ENCODE measurements at places on chromosomes 1 and 21.

DNA sequence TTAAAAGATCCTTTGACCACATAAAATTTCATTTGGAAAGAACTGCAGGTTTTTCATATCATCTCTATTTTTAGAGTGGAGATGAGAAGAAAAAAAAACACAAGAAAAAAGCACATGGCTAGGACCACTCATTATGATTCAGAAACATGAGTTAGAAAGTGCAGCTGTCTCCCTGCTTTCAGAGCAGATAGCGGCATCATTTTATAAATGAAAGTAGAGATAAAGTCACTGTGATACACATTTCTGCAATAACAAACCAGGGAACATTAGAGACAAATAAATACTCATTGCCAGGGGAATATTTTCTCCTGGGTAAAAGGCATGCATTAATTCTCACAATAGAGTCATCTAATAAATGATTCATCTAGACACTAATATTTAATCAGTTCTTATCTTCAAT is 87.5 kb upstream of the PLPPR4 start:
- no peak for DNase-seq

DNA sequence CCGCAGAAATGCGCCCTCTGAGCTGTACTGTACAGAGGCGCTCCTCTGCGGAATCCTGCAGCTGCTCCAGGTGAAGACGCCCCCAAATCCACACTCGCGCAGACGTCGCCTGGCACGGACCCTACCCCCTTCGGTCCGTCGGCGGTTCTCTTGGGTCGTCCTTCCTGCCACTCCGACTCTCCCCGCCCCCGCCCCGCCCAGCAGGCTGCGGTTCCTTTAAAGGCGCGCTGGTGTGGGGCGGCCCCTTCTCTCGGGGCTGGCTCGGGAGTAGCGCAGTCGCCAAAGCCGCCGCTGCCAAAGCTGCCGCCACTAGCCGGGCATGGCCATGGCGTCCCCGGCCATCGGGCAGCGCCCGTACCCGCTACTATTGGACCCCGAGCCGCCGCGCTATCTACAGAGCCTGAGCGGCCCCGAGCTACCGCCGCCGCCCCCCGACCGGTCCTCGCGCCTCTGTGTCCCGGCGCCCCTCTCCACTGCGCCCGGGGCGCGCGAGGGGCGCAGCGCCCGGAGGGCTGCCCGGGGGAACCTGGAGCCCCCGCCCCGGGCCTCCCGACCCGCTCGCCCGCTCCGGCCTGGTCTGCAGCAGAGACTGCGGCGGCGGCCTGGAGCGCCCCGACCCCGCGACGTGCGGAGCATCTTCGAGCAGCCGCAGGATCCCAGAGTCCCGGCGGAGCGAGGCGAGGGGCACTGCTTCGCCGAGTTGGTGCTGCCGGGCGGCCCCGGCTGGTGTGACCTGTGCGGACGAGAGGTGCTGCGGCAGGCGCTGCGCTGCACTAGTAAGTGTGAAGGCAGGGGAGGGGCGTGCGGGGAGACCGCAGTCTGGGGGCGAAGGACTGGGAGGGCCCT is at the start of gene RASSF5:
Gene RASSF5 (plus strand): TSS at position 248 of the 846 bp plus-strand sequence. CDS start 72 bp downstream, at position 320.
- DNase-seq: no peak

DNA sequence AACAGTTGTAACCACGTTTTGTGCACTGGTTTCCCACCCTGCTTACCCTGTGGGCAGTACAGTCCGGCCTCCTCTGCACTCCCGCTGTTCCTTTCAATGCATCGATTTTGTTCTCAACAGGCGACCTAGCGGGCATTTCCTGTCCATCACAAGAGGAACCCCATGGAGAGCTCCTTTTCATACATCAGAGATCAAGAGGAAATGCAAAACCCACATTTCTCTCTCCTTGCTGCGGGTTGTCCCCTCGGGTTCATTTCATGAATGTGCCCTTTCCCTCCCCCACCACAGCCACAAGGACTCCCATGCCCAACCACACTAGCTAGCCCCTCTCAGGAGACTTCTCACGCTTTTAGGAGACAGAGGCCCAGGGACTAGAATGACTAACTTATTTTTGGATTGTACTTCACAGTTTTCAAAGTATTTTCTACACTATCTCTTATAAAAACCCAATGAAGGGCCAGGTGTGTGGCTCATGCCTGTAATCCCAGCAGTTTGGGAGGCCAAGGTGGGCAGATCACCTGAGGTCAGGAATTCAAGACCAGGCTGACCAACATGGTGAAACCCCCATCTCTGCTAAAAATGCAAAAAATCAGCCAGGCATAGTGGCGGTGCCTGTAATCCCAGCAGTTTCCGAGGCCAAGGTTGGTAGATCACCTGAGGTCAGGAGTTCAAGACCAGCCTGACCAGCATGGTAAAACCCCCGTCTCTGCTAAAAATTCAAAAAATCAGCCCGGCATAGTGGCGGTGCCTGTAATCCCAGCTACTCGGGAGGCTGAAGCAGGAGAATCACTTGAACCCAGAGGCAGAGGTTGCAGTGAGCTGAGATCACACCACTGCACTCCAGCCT is 18.4 kb downstream of the ATP1A4 start:
- DNase-seq: no peak

GRCh38 chr1:160354388-160354985 is 11.3 kb downstream of the NCSTN start:
- no peak for DNase-seq

DNA sequence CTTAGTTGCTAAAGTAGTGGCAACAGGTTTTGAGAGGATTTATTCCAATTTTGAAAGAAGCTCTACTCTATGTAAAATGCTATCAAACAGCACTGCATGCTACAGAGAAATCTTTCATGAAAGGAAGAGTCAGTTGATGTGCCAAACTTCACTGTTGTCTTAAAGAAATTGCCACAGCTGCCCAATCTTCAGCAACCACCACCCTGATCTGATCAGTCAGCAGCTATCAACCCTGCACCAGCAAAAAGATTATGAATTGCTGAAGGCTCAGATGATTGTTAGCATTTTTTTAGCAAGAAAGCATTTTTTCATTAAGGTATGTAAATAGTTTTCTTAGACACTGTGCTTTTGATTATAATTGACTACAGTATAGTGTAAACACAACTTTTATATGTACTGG is 49.6 kb downstream of the SLC9C2 start:
- no peak for DNase-seq

GRCh38 chr1:183506561-183506960 is 34.3 kb downstream of the SMG7 start:
- DNase-seq: peak; percentile 3

GRCh38 chr1:184051138-184051484 is 419 bp upstream of the TSEN15 start:
- DNase-seq: no peak

- DNase-seq: no peak
Observed at GRCh38 chr1:43541721-43542401, 11.2 kb downstream of the PTPRF start.

- DNase-seq: no peak
Observed at GRCh38 chr1:111992476-111992875, 3.0 kb upstream of the KCND3 start.

GRCh38 chr1:197397895-197398294 is 129.8 kb downstream of the CRB1 start:
- DNase-seq: no peak
